Osteoblast (primary cell): ENCODE measurements at places on chromosomes 16 and 17. TPM values are rescaled to one million over a fixed set of nuclear protein-coding genes. Genes with fewer than 3 reads are reported as not detected.

TBX6 gene
- 0.29 and 0.36 TPM in 2 replicates for total RNA-seq

IFI35 gene
- 28.6 and 45.2 TPM in 2 replicates for total RNA-seq

KRT9 gene
- not detected in 2 replicates for total RNA-seq

OR1A1 gene
- total RNA-seq, result not detected in 2 replicates

KLHL10 gene
- 0.36 and 0.59 TPM in 2 replicates for total RNA-seq

CFAP97D1 gene
- total RNA-seq, result under 0.01 TPM in 1 of 2 replicates, not detected in the other

KRTAP9-7 gene
- not detected in 2 replicates for total RNA-seq

C16orf96 gene
- total RNA-seq, result under 0.01 TPM in 1 of 2 replicates, not detected in the other

SCO1 gene
- total RNA-seq, result 16.5 and 18.8 TPM in 2 replicates

TP53TG3F gene
- not detected in 2 replicates for total RNA-seq

C17orf67 gene
- total RNA-seq, result 0.36 and 0.88 TPM in 2 replicates

KRTAP16-1 gene
- total RNA-seq, result not detected in 2 replicates

GRAPL gene
- total RNA-seq, result not detected in 2 replicates
